Transverse colon (tissue), 4 donors: ENCODE measurements at places on chromosomes 1 and 21.

- H3K27ac ChIP-seq = no peak overlapping the region
- no peak for DNase-seq
Observed at GRCh38 chr21:29719521-29719920, 220.3 kb downstream of the GRIK1 start.

DNA sequence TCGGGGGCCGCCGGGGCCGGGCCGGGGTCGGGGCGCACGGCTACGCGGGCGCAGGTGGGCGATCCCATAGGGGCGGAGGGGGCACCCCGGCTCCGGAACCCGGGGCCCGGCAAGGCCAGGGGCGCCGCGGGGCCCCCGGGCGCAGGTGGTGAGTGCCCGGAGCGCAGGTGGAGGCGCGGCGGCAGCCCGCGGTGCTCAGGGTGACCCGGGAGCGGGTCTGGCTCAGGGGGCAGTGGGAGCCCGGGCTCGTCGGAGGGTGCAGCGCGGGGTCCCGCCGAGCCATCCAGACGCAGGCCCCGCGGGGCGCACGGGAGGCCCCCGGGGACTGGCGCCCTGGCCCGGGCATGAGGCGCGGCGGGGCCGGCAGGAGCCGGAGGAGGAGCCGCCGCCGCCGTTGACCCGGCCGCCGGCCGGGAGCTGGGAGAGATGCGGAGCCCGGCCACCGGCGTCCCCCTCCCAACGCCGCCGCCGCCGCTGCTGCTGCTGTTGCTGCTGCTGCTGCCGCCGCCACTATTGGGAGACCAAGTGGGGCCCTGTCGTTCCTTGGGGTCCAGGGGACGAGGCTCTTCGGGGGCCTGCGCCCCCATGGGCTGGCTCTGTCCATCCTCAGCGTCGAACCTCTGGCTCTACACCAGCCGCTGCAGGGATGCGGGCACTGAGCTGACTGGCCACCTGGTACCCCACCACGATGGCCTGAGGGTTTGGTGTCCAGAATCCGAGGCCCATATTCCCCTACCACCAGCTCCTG is 489 bp downstream of the CELSR2 start:
- H3K4me1 ChIP-seq = peaks cover 25% of the 10 kb centered on the region
- no peak for DNase-seq
- peak overlapping the region; percentile 12 for H3K27ac ChIP-seq
- H3K36me3 ChIP-seq = no peaks in the 10 kb centered on the region
- H3K27me3 ChIP-seq = no peaks in the 10 kb centered on the region

- H3K4me1 ChIP-seq = no peaks in the 10 kb centered on the region
- no peaks in the 10 kb centered on the region for H3K27me3 ChIP-seq
- no peaks in the 10 kb centered on the region for H3K36me3 ChIP-seq
- no peak overlapping the region for H3K27ac ChIP-seq
Observed at GRCh38 chr1:178862416-178862815, 8.5 kb downstream of the ANGPTL1 start.

- no peak overlapping the region for H3K4me3 ChIP-seq
- DNase-seq = peak; percentile 9
- H3K36me3 ChIP-seq = no peaks in the 10 kb centered on the region
- H3K27ac ChIP-seq = peak overlapping the region; percentile 93
- H3K4me1 ChIP-seq = peaks cover 30% of the 10 kb centered on the region
Observed at GRCh38 chr21:38915546-38915945, 109.8 kb downstream of the ETS2 start.

GRCh38 chr21:41359286-41359685 is 2.5 kb upstream of the MX2 start:
- H3K36me3 ChIP-seq = no peaks in the 10 kb centered on the region
- DNase-seq = no peak
- H3K4me1 ChIP-seq = peaks cover 41% of the 10 kb centered on the region
- H3K4me3 ChIP-seq = no peak overlapping the region
- H3K27me3 ChIP-seq = no peaks in the 10 kb centered on the region

GRCh38 chr1:229217716-229218115 is 53.2 kb upstream of the RAB4A start:
- no peak overlapping the region for H3K27ac ChIP-seq
- H3K4me3 ChIP-seq = no peak overlapping the region
- no peaks in the 10 kb centered on the region for H3K27me3 ChIP-seq
- H3K36me3 ChIP-seq = no peaks in the 10 kb centered on the region

DNA sequence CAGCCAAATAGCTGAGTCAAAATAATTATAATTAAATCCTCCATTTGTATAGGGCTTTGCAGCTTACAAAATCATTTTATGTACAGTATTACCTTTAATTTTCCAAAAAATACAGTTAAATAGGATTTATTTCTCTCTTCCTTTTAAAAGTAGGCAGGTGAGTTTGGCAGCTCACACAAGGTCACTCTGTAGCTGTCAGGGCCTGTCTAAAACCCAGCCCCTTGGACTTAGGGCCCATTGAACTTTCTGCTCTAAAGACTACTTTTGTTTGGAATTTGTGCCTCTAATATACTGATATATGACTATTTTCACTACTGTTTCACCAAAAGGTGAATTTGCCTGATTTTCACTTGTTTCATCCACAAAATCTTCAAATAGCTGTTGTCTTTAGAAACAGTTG is 10.3 kb downstream of the ROR1 start:
- H3K4me1 ChIP-seq = no peaks in the 10 kb centered on the region
- no peak overlapping the region for H3K4me3 ChIP-seq
- no peak overlapping the region for H3K27ac ChIP-seq
- H3K36me3 ChIP-seq = no peaks in the 10 kb centered on the region
- H3K27me3 ChIP-seq = no peaks in the 10 kb centered on the region

DNA sequence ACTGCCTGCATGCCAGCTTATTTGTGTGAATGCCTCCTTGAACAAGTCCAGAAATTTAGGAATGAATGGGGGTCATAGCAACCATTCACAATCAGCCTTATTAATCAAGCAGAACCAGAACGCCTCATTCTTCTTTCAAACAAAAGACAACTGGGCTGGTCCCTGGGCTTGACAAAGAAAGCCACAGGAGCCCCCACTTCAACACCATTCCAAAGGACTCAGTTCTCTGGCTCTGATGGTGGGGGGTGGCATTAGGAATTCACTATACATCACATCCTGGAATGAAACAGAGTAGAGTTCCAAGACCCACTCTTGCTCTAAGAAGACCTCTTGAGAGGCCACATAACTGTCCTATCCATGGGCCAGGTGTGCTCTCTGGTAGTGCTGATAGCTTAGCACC is 186.6 kb upstream of the ST6GALNAC5 start:
- H3K36me3 ChIP-seq = no peaks in the 10 kb centered on the region
- no peak overlapping the region for H3K4me3 ChIP-seq
- no peaks in the 10 kb centered on the region for H3K4me1 ChIP-seq
- no peak for DNase-seq
- H3K27ac ChIP-seq = no peak overlapping the region

DNA sequence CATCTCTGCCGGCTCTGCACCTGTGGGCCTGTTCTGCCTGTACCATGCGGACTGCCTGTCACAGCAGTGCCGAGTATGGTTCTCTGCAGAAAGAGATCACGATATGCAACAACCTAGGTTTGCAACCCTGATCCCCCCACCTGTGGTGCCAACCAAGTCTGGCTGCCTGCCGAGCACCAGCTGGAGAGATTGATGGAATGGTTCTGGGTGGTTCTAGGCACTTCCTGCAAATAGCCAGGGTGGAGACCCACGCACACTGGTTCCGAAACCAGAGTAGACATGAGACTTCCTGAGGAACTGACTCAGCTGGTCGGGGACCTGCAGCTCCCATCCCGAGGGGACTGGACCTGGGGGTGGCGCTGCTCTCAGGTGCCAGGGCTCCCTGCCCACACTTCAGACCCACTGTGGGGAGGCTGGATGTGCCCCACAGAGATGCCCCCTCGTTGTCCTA is 5.4 kb downstream of the TPRG1L start:
- no peaks in the 10 kb centered on the region for H3K36me3 ChIP-seq
- no peak overlapping the region for H3K27ac ChIP-seq
- no peak overlapping the region for H3K4me3 ChIP-seq
- no peak for DNase-seq
- H3K27me3 ChIP-seq = no peaks in the 10 kb centered on the region

GRCh38 chr1:218996362-218996761 is 177.3 kb upstream of the LYPLAL1 start:
- H3K4me1 ChIP-seq = no peaks in the 10 kb centered on the region
- no peak overlapping the region for H3K27ac ChIP-seq
- no peak for DNase-seq

- H3K27ac ChIP-seq = peak overlapping the region; percentile 71
- no peak for DNase-seq
- peaks cover 14% of the 10 kb centered on the region for H3K4me1 ChIP-seq
- no peaks in the 10 kb centered on the region for H3K27me3 ChIP-seq
- H3K36me3 ChIP-seq = no peaks in the 10 kb centered on the region
Observed at GRCh38 chr1:26861286-26861701, 1.7 kb upstream of the SFN start.

- H3K4me1 ChIP-seq = peaks cover 22% of the 10 kb centered on the region
- H3K27ac ChIP-seq = peak overlapping the region; percentile 21
Observed at GRCh38 chr21:41711416-41712007, 55.3 kb downstream of the RIPK4 start.

- no peaks in the 10 kb centered on the region for H3K4me1 ChIP-seq
- no peaks in the 10 kb centered on the region for H3K27me3 ChIP-seq
- H3K4me3 ChIP-seq = no peak overlapping the region
- no peak for DNase-seq
- H3K27ac ChIP-seq = no peak overlapping the region
Observed at GRCh38 chr1:185170291-185170848, 13.4 kb downstream of the SWT1 start.

DNA sequence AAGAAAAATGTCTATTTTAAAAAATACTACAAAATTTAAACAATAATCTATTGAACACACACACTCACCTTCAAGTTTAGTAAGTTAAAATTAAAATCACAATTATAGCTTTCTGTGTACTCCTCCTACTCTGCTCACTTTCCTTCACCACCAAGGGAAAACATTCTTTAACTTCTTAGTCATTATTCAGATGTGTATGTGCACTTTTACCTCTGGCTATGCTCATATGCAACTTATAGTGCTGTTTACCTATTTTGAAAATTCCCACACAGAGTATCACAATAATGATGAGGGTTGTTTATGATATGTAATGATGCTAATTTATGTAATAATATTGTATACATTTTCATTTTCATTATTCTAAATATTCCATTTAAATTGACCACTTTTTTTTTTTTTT is 661.4 kb downstream of the MRPL39 start:
- H3K27ac ChIP-seq = no peak overlapping the region
- no peak for DNase-seq
- H3K36me3 ChIP-seq = no peaks in the 10 kb centered on the region
- no peaks in the 10 kb centered on the region for H3K4me1 ChIP-seq
- no peak overlapping the region for H3K4me3 ChIP-seq
- no peaks in the 10 kb centered on the region for H3K27me3 ChIP-seq
